Right hindlimb (tissue), 1 donor: ENCODE measurements at places on chromosomes 3 and 15.
A peak's percentile ranks its signal among the peaks of the same experiment; 100 is the strongest.

GRCh38 chr3:195859061-195859845 is 47.5 kb upstream of the MUC4 start:
- peak; percentile 58 for DNase-seq

DNA sequence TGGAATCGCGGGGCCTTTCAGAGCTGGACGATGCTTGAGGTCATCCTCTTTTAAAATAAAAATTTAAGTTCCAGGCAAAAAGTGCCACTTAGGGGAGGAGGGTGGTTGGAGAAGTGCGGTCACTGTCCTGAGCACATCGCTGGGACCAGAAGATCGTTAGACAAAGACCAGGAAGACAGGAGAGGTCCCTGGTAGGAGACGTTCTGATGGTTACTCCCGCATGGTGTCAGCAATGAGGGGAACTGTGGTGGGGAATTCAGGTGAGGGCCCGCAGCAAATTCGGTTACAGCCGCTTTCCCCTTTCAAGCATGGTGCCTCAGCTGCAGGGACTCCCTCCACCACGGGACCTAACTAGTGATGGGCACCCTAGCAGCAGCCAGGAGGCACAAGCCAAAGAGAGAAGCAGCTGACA is 1.0 kb upstream of the ISY1 start:
- DNase-seq: no peak

- no peak for DNase-seq
Observed at GRCh38 chr3:61008153-61008997, 242.9 kb downstream of the FHIT start.

- DNase-seq: no peak
Observed at GRCh38 chr3:63514678-63515077, 137.8 kb upstream of the SNTN start.

- no peak for DNase-seq
Observed at GRCh38 chr3:28299705-28300104, 48.8 kb upstream of the ZCWPW2 start.

- DNase-seq: no peak
Observed at GRCh38 chr15:75051191-75051608, 27.8 kb downstream of the PPCDC start.

GRCh38 chr3:101625879-101626278 is 51.1 kb downstream of the ZBTB11 start:
- no peak for DNase-seq

DNA sequence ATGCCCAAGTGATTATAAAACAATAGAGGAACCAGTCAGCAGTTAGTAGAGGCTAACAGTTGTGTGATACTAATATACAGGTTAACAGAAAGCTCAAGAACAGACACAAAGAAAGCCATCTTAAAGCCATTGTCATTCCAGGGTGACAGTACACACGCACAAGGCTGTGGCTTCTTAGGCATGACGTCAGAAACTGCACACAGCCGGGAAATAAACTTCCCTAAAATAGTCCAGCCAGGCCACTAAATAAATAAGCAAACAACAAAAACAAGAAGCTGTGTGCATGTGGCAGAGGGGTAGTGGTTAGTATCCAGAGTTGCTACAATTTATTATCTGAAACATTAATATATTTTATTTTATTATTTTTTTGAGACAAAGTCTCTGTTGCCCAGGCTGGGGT is 49.8 kb downstream of the PPCDC start:
- DNase-seq: no peak

DNA sequence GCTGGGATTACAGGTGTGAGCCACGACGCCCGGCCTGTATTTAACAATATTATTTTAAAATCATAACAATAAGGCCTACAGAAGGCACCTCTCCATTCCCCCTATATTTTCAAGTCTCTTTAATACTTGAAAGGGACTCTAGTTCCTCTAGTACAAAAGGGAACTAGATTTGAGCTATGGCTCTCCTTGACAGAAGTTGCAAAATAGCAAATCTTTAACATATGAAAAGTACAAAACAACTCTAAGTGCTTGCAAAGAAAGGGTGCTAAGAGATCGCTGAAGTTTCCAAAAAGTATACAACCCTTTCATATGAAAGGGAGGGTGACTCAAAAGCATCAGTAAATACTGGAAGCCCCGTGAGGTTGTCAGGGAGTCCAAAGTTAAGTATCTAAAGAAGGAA is 23.8 kb downstream of the AP3S2 start:
- no peak for DNase-seq

GRCh38 chr15:88874684-88875083 is 20.7 kb downstream of the HAPLN3 start:
- no peak for DNase-seq

GRCh38 chr3:82229397-82229796 is 468.0 kb upstream of the GBE1 start:
- no peak for DNase-seq

DNA sequence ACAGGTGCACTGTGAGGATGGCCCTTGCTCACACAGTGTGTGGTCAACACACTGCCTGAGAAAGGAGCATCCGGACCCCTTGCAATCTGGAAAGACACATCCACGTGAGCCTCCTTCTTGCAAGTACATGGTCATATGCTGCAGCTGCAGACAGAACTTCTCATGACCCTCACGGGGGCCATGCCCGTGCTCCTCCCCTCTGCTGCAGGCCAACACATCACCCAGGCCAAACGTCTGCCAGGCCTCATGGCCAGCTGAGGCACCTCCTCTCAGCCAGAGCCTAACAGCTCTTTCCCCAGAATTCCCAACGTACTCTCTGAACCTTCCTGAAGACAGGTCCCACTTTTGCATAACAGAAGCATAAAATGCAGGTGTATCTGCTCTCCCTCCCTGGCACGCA is 25.3 kb downstream of the SLC41A3 start:
- DNase-seq: no peak

GRCh38 chr15:41887161-41887560 is 6.7 kb downstream of the SPTBN5 start:
- no peak for DNase-seq

GRCh38 chr15:32871883-32872282 is 154.1 kb downstream of the GREM1 start:
- DNase-seq: no peak

DNA sequence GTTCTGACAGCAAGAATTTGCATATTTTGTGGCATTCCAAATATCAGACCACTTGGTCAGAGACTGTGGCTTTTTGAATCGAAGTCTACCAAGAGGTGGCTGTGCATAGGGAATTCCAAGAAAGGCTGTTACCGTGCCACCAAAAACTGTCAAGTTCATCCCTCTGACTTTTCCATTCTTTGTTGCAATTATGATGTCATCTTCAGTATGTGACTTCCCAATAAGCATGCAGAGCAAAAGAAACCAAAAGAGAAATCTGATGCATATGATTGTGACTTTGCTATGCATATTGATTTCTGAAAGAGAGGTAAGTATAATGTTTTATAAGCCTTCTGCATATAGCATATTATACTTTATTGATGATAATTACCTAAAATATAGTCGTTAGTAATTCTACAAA is 6.5 kb downstream of the BCHE start:
- no peak for DNase-seq

DNA sequence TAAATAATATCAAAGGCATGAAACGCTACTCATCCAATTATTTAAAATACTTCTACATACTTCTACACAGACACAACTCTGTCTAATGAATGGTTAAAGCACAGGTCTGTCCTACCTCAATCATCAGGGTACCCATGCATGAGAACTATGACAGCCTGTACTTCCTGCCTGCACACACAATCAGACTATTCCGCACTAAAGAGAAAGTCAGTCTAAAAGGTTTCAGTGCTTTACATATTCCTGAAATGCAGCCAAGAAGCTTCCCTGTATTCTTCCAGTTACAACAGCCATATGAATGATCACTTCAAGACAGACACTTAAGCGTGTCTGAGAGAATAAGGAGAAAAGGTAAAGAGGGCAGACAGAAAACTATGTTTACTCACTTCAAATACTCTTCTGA is 58.8 kb downstream of the TUBGCP4 start:
- no peak for DNase-seq

DNA sequence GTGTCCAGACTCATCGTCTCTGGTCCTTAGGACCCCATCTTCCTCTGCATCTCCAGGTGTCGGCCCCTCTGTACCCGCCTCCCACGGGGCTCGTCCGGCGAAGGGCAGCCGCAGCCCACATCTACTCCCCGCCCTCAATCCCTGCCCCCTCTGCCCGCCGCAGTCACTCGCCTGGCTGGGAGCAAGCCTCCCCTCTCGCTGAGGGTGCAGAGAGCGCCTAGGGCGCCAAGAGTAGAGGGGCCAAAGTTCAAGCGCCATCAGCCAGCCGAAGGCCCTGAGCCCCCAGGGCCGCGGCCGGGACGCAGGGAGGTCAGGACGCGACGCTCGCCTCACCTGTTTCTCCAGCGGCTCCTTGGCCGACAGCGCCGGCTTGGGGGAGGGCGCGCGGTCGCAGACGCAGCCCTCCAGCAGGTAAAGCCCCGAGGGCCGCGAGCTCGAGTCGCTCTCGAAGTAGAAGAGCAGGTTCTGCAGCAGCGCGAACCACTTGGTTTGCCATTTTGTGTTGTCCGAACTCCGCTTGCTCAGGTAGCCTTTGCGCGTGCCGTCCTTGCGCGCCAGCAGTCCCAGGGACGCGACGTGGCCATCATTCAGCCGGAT is 592 bp downstream of the RASGRF1 start:
- no peak for DNase-seq

- no peak for DNase-seq
Observed at GRCh38 chr15:85404918-85405866, 24.8 kb downstream of the AKAP13 start.

DNA sequence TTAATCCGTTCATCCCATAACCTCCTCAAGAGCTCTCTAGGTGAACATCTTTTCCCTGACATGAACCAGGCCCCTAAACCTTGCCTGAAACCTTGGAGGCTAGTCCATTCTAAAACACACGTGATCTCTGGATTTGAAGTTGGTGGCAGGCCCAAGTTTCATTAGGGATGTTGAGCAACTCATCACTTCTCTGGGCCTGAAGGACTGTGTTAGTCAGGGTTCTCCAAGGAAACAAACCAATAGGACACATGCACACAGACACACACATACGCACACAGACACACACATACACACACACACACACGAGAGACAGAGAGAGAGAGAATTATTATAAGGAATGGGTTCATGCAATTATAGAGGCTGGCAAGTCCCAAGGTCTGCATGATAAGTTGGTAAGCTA is 31.9 kb downstream of the ACAN start:
- no peak for DNase-seq

DNA sequence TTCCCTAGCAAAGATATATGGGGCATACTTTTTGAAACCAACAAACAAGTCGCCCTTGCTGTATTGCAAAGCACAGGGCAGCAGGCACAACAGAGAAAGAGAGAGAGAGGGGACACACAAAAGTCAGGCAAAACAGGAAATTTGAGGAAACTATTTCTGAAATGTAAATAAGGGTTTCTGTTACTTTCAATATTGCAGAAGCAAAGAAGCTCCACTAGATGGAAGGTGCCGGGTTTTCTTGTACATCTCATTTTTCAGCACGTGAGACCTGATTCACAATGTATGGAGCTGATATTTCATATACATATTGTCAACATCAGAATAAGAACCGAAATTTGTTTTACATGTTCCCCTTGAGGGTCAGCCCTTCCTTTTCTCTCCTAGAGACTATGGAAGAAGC is 127.4 kb downstream of the FOXP1 start:
- DNase-seq: no peak

GRCh38 chr15:70060214-70060992 is 37.3 kb downstream of the TLE3 start:
- DNase-seq: peak; percentile 16

DNA sequence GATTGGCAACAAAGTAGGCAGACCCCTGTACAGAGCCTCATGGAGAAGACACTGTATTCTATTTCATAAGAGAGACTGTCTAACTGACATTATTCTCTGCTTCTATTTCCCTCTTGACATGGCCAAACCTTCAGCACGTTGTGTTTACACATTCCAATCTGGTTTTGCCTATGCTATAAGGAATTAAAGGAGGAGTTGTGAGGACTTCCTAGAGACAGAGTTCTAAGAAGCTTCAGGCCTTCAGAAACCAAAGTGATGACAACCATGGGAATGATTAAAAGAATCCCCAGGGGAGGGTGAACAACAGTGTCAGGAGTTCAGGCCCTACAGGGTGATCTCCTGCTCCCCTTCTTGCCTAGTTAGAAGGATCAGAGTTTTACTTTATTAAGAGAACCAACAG is 44.9 kb upstream of the CAPN7 start:
- DNase-seq: no peak

DNA sequence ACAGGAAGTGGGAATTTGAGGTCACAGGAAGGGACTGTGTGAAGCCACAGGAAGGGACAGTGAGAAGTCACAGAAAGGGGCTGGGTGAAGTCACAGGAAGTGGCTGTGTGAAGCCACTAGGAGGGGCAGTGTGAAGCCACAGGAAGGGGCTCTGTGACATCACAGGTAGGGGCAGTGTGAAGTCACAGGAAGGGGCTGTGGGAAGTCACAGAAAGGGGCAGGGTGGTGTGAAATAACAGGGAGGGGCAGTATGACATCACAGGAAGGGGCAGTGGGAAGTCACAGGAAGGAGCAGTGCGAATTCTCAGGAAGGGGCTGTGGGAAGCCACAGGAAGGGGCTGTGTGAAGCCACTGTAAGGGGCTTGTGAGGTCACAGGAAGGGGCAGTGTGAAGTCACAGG is 35.8 kb downstream of the GASK1A start:
- no peak for DNase-seq

DNA sequence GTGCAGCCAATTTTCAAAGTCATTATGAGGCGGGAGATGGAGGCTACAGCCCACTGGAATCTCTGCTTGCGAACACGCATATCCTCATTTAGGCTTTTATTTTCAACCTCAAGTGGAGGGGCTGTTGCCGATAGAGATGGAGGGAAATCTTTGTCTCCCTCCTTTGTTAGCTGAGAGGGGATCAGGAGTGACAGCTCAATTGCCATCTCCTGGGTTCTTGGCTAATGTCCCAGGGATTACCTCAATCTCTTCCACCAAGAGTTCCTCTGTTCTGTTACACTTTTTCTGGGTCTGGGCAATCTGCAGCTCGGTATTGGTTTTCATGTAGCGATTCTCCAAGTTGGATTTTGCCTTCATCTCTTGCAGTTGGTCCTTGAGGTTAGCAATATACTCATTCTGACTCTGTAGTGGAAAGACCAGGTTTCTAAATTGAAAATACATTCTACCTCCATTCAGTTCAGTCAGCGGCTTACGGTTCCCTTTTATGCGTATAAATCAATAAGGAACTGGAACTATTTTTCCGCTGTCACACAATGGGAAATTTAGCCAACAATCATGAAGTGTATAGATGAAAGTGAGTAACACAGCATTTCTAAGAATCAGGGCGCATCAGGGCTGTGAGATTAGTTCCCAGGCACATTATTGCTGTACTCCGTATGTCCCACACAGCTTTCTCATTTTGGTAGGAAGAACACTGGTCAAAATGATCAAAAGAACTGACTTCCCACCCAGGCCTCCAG is 36.2 kb upstream of the RPL35A start:
- no peak for DNase-seq

DNA sequence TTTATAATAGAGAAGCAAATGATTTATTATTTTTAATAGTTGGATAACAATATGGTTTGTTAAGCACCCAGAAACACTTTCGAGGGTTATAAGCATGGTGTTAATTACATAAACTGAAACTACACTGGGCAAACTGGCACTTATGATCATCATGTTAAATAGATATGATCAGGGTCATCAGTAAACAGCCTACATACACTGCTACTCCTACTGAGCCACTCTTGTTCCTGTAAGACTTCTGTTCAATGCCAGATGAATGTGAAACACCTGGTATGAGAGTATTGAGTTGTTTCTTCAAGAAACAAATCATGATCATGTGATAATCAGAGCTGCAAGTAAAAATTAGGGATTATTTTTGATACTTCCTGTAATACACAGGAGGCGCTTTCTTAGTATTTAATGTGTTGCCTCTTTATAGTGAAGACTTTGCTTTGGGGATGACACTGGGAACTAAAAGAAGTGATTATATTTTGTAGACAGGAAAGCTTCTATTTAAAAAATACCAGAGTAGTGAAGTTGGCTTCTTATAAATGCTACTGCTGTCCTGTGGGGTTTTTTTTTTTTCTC is 32.3 kb upstream of the UTS2B start:
- no peak for DNase-seq
